ENCODE measurements at places on chromosomes 1 and 21.

DNA sequence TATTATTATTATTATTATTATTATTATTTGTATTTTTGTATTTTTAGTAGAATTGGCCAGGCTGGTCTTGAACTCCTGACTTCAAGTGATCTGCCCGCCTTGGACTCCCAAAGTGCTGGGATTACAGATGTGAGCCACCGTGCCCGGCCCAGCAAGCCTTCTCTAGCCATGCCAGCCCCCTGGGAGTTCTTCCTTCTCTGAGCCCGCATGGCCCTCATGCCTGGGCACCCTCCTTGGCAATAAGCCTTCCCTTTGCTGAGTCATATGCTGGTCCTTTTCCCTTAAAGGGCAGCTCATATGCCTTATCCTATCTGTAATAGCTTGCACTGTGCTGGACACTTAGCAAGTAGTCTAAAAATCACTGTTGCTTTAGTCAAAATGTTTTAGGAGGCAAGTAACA, 8.5 kb upstream of the NBL1 start:
- DNase-seq: no peak

- DNase-seq: no peak
Measured at GRCh38 chr1:188062456-188062855, 1233.7 kb downstream of the PLA2G4A start.

DNA sequence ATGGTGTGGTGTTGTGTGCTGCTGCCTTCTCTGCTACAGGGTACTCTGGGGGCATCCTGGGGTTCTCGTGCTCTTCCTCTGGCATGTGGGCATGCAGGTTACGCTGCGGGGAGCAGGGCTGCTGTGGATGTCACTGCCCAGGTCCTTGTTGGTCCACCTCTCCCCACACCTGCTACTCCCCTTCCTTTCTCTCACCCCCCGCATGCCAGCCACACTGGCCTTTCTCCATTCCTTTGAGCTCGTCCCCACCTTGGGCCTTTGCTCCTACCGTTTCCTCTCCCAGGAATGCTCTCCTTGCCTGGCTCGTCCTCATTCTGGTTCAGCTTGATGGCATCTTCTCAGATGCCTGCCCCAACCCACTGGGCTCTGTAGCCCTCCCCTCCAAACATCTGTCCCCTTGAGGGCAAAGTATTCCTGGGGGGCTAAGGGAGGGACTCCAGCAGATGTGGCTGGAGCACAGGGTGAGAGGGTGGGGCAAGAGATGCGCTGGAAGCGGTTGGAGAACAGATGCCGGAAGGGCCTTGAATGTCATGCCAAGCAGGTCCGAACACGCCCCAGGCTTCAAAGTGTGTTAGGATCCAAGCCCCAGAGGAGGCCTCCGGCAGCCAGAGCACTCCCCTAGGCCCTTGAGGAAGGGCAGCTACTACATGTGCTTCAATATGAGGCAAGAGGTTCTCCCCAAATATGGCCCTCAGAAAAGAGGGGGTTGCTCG, 23.4 kb downstream of the DMRTB1 start:
- DNase-seq: no peak

- no peak for DNase-seq
Measured at GRCh38 chr1:41810446-41810845, 108.3 kb downstream of the HIVEP3 start.

DNA sequence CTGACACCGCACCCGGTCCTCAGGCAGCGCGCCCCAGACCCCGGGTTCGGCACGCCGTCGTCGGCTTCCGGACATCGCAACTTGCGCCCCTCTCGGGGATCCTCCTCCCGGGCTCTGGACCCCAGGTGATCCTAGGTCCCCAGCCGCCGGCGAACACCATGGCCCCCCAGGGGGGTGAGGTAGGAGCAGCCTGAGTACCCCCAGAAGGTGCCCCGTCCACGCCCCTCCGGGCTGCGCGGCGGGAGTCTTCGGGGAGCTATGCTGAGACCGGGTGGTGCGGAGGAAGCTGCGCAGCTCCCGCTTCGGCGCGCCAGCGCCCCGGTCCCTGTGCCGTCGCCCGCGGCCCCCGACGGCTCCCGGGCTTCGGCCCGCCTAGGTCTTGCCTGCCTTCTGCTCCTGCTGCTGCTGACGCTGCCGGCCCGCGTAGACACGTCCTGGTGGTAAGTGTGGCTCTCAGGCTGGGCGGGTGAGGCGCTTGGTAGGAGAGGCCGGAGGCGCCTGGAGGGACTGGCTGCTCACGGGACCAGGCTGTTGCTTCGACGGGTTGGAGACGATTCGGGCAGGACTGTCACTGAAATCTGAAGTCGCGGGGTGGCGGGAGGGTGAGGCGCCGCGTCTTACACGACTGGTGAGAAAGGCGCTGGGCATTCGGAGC, 367 bp downstream of the WNT2B start:
- no peak for DNase-seq

- no peak for DNase-seq
Measured at GRCh38 chr1:216113181-216113580, 310.1 kb downstream of the USH2A start.

GRCh38 chr1:222040121-222040805, 298.4 kb upstream of the DUSP10 start:
- DNase-seq: no peak

GRCh38 chr1:199453723-199454122, 573.8 kb upstream of the NR5A2 start:
- no peak for DNase-seq

DNA sequence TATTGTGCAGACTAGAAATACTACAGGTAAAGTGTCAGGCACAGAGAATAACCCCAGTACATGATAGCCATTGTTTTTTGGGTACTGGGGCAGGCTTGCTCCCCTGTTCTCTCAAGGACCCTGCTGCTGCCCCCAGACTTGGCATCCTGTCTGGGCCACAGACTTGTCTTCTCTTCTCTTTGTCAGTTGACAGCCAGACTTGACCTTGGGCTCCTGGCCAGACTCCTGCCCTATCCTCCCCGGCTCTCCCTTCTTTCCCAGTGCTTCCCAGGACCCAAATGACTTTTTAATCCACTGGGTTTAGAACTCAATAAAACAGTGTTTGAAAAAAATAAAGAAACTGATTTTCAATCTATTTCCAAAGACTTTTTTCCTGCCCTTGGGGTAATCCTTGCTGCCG, 43.2 kb downstream of the ZSCAN20 start:
- DNase-seq: no peak

GRCh38 chr1:109361069-109361468, 36.6 kb downstream of the SORT1 start:
- no peak for DNase-seq

GRCh38 chr1:232634096-232634495, 4.2 kb upstream of the SIPA1L2 start:
- no peak for DNase-seq

DNA sequence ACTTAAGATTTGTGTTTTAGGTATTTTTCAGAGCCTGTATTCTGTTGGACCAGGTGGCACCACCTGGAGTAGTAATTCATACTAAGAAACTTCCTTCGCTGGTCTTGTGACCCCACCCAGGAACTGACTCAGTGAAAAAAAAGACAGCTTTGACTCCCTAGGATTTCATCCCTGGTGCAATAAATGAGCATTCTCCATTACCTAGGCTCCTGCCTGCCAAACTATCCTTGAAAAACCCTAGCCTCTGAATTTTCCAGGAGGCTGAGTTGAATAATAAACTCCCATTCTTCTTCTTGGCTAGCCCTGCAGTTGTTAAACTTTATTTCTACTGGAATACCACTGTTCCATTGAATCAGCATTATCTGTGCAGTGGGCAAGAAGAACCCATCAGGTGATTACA, 10.6 kb upstream of the RGS18 start:
- no peak for DNase-seq

GRCh38 chr1:175562452-175562851, 180.9 kb downstream of the TNR start:
- no peak for DNase-seq

- no peak for DNase-seq
Measured at GRCh38 chr1:36622741-36623648, 140.3 kb upstream of the CSF3R start.

- DNase-seq: no peak
Measured at GRCh38 chr1:201329801-201330200, 46.5 kb downstream of the PKP1 start.

GRCh38 chr1:230127105-230128054, 60.3 kb downstream of the GALNT2 start:
- DNase-seq: peak; percentile 4
